Peyer's patch (tissue), 4 donors: ENCODE measurements at places on chromosomes 13 and 19. TPM values are rescaled to one million over a fixed set of nuclear protein-coding genes. Genes with fewer than 3 reads are reported as not detected.

DNA sequence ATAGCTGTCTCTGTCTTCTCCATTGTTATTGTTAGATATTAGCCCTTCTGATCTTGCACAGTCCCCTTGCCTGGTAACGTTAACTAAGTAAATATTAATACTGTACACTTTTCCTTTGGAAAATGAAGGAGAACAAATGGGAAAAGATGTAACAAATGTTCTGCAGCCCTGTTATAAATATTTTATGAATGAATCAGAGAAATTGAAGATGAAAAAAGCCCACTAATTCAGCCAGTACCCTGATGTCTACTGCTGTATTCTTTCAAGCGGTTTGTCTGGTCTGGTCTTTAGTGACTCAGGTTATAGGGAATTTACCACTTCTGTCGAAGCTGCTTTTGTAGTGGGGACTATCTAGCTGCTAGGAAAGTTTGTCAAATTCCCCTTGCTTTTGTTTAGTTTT, 121.0 kb downstream of the COG6 start:
- no peak for DNase-seq

- DNase-seq: peak; percentile 29
Observed at GRCh38 chr19:5680084-5680436, 256 bp downstream of the MICOS13 start.

GRCh38 chr13:64529874-64530485, 2700.2 kb downstream of the PCDH9 start:
- DNase-seq: no peak

GRCh38 chr13:106355866-106356265, 179.6 kb downstream of the EFNB2 start:
- no peak for DNase-seq

- no peak for DNase-seq
Observed at GRCh38 chr13:46778890-46779289, 18.1 kb downstream of the ESD start.

GRCh38 chr19:31214997-31215396, 134.2 kb downstream of the TSHZ3 start:
- DNase-seq: no peak

Gene FUT1
- total RNA-seq: 0.38 TPM

Gene CEACAM20
- total RNA-seq: 5.0 TPM

DNA sequence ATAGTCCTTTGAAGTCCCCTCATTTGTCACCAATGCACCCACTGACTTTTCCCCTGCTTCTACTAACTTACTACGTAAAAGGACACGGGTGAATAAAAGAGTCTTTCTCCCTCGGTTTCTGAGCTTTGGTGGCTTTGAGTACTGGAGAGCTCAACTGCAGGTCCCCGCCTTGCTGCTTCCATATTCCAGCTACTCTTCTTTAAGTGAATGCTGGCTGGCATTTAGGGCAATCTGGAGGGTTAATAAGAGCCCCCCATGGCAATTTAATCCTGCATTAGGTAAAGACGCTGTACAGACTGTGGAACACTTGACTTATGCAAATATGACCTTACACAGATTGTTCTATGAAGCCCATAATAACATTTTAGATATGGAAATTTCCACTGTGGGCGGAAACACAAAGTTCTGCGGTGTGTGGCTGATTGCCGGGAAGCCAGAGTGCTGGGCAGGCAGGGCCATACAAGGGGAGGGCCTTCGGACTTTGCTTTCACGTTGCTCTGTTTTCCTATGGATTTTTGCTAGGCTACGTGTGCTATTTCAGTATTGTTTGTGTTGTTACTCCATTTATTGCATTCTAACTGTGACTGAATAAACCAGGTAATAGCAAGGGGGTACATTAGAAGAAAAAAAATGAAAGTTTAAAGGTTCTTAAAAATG, 97.5 kb downstream of the SLC10A2 start:
- DNase-seq: no peak

Gene ATP4A
- not detected for total RNA-seq

DNA sequence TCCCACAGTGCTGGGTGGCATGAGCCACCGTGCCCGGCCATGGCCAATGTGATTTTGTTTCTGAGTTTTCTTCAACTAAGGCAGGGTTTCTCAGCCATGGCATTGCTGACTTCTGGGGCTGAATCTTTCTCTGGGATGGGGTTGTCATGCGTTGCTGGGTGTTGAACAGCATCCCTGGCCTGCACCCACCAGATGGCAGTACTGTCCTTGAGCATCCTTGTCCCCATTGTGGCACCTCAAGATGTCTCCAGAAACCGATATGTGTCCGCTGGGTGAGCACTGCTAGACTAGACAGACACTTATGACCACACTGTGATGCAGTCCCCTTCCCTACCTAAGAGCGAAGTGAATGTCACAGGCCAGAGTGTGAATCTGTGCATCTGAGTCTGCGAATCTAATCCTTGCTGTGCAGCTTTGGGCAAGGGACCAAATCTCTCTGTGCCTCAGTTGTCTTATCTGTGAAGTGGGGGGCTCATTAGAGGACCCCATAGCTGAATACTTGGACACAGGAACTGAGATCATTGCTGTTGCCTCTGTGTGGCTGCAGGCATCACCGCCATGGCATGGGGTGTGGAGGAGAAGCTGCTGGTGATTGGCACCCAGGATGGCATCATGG, 50.3 kb upstream of the SIN3B start:
- no peak for DNase-seq

Gene STOML3
- total RNA-seq: not detected

Gene SMG9
- total RNA-seq: 56.1 TPM

DNA sequence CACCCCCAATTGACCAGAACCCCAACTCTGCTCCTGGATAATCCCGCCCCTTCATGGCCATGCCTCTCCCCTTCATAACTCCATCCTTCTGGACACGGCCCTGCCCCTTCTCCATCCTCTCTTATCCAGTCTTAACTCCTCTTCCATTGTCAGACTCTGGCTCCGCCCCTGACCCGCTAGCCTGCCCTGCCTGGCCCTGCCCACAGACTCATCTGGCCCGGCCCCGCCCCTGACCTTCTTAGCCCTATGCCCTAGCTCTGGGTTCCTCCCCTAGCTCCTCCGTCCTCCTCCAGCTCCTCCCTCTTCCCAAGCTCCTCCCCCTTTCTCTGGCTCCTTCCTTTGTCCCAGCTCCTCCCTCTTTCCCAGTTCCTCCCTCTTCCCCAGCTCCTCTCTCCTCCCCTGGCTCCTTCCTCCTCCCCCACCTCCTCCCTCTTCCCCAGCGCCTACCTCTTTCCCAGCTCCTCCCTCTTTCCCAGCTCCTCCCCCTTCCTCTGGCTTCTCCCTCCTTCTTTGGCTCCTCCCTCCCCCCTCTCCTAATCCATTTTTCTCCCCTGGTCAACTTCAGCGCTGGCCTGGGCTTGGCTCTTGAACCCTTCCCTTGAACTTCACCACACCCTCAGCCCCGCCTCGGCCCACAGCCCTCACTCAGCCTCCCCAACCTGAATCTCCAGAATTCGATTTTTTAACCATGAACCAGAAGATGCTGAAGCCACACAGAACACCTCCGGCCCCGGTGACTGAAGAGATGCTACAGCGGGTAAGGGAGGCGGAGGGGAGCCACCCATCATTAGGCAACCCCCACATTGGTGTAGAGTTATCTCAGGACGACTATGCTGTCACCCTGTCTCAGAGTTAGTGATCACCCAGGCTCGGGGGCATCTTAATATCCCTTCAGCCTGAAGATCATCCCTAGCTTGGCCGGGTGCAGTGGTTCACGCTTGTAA, 9.2 kb upstream of the ZNF358 start:
- DNase-seq: peak; percentile 47

Gene CGB7
- total RNA-seq: not detected

Gene PTH2
- total RNA-seq: not detected

- no peak for DNase-seq
Observed at GRCh38 chr13:94233401-94233800, 246.1 kb downstream of the DCT start.

GRCh38 chr13:101283782-101284181, 132.5 kb downstream of the NALCN start:
- DNase-seq: no peak

Gene PLEKHJ1
- total RNA-seq: 194 TPM

Gene ZNF584
- total RNA-seq: 9.2 TPM

Gene TRPM4
- 419 TPM for total RNA-seq

DNA sequence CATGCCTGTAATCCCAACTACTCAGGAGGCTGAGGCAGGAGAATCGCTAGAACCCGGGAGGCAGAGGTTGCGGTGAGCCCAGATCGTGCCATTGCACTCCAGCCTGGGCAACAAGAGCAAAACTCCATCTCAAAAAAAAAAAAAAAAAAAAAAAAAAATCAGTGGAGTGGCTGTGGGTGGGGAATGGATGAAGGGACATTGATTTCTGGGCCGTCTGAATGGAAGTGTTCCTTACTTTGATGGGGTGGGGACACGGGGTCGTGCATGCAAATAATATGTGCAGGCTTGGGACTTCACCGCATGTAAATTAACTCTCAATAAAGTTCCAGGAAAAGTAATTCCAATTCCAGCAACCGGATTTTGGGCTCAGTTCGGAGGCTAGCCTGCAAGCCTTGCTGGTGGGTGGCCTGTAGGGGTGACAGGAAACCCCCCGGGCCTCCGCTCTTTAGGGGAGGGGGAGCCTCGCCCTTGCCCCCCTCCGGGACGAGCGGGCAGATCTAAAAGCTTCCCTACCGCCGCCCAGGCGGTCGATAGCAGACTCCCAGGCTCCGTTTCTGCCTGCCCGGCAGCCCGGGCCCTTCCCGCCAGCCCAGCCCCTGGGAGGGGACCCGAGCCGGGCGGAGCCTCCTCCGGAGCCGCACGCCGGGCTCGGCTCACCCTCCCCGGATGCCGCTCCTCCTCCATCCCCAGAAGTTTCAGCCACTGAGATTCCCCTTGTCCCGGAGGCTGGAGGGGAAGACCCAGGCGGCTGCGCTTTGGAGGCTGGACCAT, 48.0 kb upstream of the ADGRE5 start:
- DNase-seq: no peak

Gene MIPEP
- 14.2 TPM for total RNA-seq

DNA sequence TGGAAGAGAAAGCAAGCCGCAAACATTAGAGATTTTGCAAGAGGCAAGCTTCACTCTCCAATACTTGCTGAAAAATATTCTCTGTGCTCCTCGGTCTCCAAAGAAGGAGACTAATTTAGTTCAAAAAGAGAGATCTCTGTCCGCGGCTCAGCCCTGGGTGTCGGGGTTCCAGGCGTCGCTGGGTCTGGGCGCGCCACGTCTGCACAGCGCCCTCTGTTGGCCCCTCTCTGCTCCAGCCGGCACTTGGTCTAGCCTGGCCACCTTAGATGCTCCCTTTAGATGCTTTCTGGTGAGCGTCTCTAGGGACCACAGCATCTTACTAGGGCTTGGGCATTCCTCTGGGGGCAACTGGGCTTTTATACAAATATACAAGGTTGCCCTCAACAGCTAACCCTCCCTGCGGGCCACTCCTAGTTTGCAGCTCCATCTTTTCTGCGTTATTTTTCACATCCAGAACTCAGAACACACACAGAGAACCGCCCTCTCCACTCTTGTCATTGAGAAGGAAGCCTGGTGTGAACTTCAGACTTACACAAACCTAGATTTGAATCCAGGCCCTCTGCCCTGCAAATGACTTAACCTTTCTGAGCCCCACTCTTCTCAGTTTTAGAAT, 78.3 kb downstream of the CYSLTR2 start:
- DNase-seq: peak; percentile 22

- DNase-seq: no peak
Observed at GRCh38 chr13:50277906-50278305, 262.7 kb downstream of the KCNRG start.

- DNase-seq: no peak
Observed at GRCh38 chr19:21158523-21159135, 16.8 kb downstream of the ZNF431 start.

Gene FBXO27
- 12.4 TPM for total RNA-seq

DNA sequence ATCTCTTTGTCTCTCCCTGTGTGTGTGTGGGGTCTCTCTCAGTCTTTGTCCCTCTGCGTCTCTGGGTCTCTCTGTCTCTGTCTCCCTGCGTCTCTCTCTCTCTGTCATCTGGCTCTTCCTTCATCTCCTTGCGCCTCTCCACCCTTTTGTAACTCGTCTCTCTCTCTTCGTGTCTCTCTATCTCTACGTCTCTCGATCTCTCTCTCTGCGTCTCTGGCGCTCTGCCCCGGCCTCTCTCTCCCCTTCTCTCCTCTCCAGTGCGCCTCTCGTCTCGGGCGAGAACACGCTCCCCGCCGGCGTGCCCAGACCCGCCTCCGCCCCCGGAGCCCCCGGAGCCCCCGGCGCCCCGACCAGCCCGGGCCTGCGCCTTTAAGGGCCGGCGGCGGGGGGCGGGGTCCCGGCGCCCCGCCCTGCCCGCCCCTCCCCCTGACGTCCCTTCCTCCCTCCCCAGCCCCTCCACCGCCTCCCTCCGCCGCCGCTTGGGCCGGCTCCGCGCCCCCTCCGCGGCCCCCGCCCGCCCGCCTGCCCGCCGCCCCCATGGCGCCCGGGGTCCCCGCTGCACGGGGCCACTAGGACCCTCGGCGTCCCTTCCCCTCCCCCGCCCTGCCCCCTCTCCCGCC, at the start of gene MARK4:
TSS of gene MARK4 (plus strand) at position 440 of the 620 bp plus-strand sequence. CDS start 318 bp downstream, outside the sequence.
- DNase-seq: peak; percentile 42

DNA sequence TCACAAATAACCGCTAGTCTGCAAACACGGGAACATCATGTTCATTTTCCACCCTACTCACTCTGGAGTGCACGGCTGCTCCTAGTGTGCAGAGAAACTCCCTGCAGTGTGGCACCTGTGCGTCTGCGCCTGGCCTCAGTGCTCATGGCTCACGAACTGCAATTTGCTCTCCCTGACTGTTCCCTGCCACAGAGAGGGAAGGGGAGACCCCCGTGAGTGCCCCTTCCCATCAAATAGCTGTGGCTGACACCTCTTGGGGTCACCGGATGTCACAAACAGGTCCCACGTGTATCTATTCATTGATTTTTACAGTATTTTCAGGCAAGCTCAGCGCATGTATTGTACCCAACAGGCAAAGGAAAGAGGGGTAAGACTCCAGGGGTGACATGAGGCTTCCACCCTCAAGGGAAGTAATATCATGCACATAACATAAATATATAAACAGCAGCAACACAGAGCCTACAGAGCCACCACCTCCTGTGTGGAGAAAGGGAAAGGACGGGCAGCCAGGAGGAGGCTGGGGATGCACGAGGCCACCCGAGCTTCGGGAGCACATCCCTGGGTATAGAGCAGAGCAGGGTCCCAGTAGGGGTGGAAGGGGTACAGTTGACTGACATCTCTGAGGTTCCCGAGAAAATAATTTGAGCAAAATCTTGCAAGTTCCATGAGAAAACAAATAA, 140.3 kb upstream of the SOX1 start:
- DNase-seq: no peak

- DNase-seq: no peak
Observed at GRCh38 chr13:69706807-69707206, 400.8 kb upstream of the ATXN8OS start.

DNA sequence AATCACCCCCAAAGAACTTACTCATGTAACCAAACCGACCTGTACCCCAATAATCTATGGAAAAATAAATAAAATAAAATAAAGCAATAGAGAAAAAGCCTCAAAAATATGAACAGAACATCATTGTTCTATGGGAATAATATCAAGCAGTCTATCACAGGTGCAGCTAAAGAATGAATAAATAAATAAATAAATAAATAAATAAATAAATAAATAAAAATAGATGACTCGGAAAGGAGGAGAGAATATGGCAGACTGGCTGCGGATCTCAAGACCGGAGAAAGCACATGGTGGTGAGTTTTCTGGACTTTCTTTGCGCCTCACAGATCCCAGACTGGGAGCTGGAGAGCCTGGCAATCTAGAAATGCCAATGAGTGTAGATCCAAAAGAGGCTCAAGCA, 22.4 kb upstream of the CEACAM20 start:
- DNase-seq: no peak

Gene INAFM1
- 17.2 TPM for total RNA-seq
